Suprapubic skin (tissue), 4 donors: ENCODE measurements at places on chromosomes 1 and 21.

DNA sequence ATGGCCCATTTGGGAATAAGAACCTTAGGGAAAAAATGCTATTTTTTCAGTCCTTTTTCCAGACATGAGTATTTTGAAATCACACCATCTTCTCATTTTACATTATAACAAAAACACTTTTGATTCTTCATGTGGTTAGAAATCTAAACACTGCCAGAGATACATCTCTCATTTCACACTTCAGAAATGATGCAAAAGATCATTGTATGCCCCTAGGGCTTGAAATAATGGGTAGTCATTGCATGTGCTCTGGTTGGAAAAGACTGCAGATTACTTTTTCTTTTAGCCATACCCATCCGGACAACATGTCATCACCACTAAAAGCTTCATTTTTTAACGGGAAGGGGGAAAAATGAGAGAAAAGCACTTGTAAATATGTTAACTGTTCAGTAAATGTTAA lies 1152.2 kb upstream of the ADGRL4 start:
- no peak for DNase-seq

DNA sequence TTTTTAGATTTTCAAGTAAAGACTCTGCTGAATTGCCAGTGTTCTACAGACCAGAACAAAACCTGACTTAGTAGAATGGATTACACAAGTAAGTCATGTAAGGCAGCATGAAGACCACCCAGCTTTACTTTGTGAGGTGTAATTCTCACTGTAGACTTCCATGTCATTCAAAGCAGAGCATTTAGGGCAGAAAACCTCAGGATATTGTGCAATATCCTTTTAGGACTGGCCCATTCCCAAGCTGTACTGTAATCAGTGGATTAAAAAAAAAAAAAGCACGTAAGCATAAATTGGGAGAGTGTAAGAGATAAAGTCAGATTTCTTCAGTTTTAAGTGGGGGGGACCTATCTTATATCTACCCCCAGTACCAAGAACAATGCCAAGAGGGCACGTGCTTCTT lies 380.5 kb upstream of the PRMT6 start:
- DNase-seq = no peak

DNA sequence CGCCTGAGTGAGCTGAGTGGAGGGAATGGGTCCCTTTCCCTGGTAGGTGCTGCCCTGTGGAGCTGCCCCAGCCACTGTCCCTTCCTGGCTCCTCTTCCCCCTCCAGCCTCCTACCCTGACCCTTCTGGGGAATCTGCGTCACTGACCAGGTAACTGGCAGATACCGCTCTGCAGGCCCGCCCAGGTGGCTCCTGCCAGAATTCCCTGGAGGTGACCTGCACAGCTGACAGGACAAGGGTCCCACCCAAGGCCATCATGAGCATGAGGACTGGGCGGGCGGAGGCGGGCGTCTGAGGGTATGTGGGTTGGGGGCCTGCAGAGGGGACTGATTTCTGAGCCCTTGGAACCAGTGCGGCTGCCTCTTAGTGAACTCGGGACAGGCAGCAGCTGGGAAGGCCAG lies 32.5 kb downstream of the DHRS3 start:
- DNase-seq = no peak

DNA sequence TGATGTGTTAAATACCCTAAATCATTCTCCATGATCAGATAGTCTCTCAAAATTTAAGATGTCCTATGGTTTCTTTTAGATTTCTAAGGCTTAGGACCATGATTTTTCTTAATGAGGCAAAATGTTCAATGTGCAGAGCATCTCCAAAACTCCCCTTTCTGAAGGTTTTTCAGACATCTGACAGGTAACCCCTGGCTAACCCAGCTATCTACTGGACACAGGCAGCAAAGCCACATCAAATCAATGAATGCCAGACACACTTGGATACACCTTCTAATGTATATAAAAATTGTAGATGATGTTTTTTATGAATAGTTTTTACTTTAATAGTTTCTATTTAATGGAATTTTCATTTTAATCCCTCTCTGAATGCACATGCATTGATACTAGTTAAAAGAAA lies 285.6 kb downstream of the GRIK1 start:
- no peak for DNase-seq

DNA sequence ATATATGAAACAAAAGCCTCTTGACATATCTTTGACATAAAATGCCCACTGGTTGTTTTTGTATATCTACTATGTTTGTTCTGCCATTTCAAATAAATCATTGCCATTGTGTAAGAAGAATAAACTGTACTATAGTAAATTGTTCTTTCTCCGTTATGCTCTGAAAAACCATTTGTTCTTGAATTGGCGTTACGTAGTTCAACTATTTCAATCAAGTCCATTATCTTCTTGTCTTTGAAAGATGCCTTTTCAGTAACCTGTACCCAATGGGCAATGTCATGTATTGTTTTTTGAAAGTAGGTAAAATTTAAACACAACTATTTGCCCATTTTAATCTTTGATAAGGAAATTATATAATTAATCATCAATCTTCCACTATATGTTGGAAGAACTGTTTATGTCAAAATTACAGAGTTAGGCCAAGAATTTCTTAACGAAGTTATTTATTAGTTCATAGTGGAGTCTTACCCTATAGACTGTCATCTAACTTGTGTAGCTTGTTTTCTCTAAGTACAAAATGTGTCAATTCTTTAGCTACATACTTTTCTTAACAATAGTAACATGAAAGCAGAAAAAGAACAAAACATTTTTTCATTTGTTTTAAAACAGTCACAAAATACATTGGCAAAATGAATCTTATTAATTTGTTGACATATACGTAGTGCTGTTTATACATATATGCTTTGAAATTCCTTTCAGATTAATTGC lies 294.8 kb downstream of the PTPRC start:
- no peak for DNase-seq

DNA sequence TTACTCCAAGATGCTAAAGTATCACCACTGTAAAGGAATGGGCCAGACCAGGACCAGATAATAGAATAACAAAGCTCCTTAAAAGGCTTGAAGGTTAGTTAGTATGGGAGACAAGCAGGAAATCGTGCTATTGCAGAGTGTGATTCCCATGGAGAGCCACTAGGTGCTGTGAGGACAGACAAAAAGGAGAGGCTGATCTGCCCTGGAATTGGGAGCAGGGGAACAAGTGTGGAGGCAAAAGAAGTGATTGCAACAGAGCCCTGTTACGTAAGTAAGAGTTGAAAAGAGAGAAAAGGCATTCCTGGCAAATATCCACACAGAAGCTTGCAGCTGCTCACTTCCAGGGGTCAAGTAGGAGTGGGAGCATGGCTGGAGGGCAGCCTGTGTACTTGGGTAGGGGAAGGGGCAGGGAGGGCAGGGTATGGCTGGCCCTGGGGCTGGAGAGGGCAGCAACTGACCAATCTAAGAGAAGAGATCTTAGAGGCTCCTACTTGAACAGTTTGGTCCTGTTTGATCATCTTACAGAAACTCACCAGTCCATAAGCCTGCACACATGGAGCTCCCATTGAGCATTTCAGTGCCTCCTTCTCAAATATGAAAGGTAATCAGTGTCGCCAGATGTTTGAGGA lies 207.7 kb upstream of the GJB5 start:
- no peak for DNase-seq

DNA sequence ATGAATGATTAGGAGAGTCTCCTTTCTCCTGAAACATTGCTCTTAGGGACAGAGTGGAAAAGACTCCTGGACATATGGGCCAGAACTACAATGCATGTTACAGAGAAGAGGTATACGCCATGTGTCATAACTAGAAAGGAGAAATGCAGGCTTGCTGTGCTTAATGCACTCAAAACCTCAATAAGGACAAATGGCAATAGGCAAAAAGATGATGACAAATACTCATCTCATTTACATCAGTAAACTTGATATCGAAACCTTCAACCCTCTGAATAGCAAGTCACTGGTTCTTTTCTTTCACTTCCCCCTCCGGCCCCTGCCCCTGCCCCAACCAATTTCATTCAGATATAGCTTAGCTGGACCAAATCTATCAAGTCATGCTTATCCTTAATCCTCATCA lies 1.9 kb upstream of the GPR88 start:
- no peak for DNase-seq

DNA sequence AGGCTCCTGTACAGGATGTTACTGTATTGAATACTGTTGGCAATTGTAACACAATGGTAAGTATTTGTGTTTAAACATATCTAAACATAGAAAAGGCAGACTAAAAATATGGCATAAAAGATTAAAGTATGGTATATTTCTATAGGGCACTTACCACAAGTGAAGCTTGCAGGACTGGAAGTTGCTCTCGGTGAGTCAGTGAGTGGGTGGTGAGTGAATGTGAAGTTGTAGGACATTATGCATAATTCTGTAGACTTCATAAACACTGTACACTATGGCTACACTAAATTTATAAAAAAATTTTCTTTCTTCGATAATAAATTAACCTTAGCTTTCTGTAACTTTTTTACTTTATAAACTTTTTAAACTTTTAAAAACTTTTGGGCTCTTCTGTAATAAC lies 13.7 kb upstream of the TRIM62 start:
- DNase-seq = no peak

DNA sequence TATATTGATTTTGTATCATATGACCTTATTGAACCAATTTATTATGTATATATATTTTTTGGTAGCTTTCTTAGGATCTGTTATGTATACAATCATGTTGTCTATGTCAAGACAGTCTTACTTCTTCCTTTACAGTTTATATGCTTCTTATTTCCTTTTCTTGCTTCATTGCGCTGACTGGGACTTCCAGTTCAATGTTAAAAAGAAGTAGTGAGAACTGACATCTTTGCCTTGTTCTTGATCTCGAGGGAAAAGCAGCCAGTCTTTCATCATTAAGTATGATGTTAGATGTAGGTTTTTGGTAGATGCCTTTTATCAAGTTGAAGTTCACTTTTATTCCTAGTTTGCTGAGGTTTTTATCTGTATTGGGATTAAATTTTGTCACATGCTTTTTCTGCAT lies 17.5 kb downstream of the MAN1C1 start:
- DNase-seq = no peak

DNA sequence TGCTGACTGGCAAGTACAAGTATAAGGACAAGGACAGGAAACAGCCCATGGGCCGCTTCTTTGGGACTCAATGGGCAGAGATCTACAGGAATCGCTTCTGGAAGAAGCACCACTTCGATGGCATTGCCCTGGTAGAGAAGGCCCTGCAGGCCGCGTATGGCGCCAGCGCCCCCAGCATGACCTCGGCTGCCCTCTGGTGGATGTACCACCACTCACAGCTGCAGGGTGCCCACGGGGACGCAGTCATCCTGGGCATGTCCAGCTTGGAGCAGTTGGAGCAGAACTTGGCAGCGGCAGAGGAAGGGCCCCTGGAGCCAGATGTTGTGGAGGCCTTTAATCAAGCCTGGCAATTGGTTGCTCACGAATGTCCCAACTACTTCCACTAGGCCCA lies 32.0 kb downstream of the SLC16A1 start:
- no peak for DNase-seq

DNA sequence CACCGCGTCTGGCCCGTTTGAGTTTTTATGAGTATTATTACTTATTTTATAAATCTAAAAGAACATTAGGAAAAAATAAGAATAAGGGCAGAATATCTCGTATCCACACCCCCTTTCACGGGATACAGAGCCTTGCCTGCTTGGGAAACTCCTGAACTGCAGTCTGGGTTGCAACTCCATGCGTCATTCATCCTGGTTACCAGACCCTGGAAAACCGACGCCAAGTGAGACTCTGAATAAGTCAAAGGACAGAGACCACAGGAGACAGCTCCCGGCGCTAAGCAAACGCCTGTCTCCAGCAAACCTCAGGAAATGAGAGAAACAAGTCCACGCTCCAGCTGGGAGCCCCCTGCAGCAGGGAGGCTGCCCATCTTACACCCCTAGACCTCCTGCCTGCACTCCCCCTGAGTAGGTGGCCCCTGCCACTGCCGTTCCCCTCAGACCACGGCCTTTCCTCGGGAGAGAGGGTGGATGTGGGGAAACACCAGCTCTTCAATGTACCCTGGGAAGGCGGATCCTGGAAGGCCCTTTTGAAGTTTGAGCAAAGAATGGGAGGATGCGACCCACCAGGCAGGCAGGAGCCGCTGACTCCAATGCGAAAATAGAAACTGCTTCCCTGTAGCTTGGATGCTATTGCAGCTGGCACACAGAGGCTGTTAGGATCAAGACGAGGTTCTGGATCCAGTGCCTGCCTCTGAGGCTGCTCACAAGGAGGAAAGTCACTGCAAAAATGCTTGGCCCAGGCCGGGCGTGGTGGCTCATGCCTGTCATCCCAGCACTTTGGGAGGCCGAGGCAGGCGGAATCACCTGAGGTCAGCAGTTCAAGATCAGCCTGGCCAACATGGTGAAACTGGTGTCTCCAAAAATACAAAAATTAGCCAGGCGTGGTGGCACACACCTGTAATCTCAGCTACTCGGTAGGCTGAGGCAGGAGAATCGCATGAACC lies 37.7 kb upstream of the GPR157 start:
- DNase-seq = no peak

GRCh38 chr1:231326248-231326647 lies 11.4 kb downstream of the EXOC8 start:
- no peak for DNase-seq
